ENCODE measurements at places on chromosomes 1 and 21.

GRCh38 chr1:46529031-46529630, 22.3 kb downstream of the KNCN start:
- no peak for DNase-seq

DNA sequence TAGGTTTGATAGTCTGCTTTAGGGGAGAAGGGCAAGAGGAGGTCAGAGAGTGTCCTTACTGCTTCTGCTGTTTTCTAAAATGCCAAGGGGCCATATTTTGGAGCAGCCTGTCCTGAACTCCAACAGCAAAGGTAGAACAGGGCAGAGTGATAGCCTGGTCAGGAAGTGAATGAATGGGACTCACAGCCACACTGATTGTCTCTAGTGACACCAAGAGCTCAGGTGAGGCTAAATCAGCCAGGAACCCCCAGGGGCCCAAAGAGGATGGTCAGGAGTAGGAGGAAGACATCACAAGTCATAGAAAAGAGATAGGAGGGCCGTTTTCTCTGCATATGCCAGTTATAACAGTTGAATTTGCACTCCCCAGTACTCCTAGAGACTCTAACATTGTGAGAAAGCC, 97.4 kb upstream of the DUSP10 start:
- DNase-seq = no peak

GRCh38 chr1:221100611-221101010, 221.4 kb downstream of the HLX start:
- DNase-seq = no peak

- DNase-seq = no peak
These were observed at the start of gene BTBD19 for GRCh38 chr1:44808063-44808937. BTBD19 (plus strand) TSS chr1:44808523; CDS start chr1:44808821, 298 bp downstream.

DNA sequence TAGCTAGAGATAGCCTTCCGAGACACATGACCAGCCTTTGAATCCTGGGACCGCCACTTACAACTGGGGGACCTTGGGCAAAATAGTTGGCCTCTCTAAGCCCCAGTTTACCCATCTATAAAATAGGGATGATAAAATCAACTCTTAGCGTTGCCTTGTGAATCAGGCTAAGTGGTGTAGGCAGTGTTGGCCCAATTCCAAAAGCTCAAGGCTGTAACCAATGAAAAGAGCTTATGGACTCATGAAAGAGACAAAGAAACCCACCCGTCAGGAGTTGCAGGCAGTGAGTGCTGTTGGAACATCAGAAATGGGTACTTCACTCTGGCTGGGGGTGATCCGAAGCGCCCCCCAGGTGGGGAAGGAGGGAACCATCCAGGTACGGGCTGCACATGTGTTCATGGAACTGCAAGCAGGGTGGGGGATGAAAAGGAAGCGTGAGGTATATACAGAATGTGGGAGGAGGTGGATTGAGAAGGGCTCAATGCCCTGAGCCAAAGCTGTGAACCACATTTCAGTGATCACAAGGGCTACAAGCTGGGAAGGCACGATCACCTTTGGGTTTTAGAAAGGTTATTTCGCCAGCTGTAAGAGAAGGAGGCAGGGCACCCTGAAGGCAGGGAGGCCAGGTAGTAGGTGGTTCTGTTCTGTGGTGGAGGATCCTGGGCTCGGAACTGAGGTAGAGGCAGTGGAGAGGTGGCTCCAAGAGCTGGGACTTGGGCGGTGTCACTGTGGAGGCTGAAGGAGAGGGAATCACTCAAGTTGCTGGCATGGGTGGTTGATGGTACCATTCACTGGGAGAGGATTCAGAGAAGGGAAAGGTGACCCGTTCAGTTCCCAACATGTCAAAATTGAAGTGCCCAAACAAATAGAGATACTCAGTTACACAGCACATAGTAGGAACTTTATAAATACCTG, 11.4 kb upstream of the KIAA1614 start:
- no peak for DNase-seq

- DNase-seq = no peak
These were observed 24.4 kb upstream of the DYRK1A start for GRCh38 chr21:37342046-37342632.

- DNase-seq = no peak
These were observed 82.4 kb downstream of the WLS start for GRCh38 chr1:68149907-68150306.

DNA sequence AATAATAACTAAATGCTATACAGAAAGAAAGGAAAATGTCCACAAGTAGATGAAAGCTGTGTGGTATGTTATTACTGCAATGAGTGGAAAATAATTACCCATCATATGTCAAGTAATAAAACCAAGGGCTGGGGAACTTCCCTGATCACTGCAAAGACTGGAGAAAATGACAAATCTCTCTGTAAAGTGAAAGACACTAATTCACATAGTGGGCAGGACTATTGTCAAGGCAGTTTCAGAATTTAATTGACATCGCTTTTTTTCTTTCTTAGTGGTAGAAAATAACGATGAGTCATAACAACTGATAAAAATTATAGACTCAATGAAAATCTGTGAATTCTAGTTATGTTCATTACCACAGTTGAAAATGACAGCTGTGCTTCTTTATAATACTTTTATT, 153.7 kb upstream of the ST6GALNAC5 start:
- DNase-seq = no peak

DNA sequence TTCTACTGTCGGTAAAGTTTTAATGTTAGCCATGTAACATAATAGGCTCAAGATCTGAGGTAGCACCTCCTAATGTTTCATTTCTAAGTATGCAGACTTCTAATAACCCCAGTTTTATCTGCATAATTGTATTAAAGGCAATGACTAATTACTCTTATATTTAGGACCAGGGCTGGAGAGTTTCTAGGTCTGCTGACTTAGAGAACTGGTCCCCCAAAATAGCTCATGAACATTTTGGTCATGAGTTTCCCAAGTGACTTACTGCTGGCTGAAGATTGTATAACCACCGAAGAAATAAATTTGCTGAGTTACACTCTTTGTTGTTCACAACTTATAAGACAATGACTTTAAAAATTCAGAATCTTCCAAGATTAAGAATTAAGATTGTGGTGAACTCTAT, 197.8 kb upstream of the TNR start:
- DNase-seq = no peak

- DNase-seq = no peak
These were observed 763.1 kb downstream of the USP25 start for GRCh38 chr21:16492892-16493291.

- DNase-seq = no peak
These were observed 27.5 kb downstream of the SH3BGR start for GRCh38 chr21:39479164-39479813.

DNA sequence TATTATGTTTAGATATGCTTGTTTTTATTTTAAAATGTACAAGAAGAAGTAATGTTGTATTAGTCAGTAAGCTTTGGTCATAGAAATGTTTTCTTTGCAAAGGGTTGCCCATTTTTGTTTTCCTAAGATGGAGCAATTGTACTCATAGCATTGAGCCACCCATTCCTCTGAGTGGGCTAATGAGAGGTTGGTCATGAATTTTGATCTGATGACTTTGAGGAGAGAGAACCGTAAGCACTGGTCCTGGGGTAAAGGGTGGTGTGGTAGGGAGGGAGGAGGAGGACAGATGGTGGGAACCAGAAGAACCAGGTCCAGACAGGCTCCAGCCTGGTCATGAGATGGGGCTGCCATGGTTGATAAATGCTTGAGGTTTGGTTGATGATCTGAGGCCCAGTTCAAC, 15.9 kb upstream of the SLC6A9 start:
- no peak for DNase-seq

- no peak for DNase-seq
These were observed 373.4 kb upstream of the TMPRSS15 start for GRCh38 chr21:18776936-18777335.

DNA sequence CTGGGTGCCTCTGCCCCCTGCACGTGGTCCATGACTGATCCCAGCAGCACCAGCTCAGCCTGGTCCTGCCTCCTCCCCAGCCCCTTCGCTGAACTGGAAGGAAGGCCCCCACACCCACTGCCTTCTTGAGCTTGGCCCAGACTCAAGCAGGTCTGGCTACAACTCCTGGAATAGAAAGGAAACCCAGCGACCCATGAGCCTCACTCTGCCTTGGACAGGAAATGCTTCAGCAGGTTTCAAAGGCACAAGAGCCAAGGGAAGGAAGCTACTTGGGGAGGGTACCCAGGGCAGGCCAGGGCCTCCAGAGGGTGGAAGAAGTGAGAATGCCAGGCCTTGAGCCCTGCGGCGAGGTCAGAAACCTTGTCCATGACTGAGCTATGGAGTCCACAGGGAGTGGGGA, 35.9 kb upstream of the RD3 start:
- no peak for DNase-seq

- no peak for DNase-seq
These were observed 12.4 kb upstream of the ZP4 start for GRCh38 chr1:237902960-237903743.

GRCh38 chr1:43279161-43279560, 6.2 kb downstream of the C1orf210 start:
- DNase-seq = no peak

DNA sequence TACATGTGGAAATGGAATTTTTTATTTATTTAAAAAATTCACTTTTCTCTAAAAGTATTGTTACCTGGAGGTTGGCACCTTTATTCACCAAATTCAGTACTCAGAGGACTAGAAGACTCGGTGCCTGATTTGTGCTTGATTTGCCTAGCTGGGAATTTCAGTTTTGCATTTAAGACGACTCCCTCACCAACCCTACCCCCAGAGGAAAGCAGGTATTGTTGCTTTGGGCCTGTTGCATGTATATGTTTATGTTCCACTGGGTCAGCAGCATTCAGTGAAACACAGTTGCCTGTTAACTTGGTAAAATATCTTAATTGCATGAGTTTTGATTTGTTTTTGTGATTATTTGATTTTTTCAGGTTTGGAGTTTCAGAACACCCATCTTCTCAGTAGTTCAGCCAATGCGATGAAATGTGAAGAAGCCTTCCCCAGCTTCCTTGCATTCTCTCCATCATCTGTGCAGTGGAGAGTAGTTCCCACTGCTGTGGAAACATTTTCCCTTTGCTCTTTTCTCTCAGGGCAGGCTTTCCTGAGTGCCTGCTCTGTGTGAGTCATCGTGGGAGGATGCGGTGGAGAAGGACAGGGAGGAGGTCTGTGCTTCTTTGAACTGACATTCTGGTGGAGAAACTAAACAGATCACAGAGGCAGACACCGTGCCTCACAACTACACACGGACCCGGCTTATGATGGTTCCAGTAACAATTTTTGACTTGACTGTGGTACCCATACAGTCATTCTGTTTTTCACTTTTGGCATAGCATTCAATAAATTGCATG, 6.4 kb downstream of the ADARB1 start:
- no peak for DNase-seq

DNA sequence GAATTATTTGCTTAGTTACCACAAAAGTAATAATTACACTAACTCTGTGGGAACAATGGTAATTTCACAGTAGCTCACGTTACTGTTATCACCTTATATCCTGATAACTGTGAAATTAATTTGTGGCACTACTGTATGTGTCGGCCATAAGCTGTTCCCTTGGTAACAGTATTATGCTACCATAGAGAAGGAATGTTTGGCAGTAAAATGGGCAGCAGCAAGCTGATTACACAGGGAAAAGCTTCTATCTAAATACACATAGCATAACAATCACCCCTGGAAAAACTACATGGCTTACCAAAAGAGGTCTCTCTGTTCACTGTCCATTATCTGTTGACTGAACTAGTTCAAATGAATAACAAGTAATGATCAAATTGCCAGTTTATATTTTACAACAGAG, 124.1 kb downstream of the DPYD start:
- no peak for DNase-seq

- DNase-seq = no peak
These were observed 3.1 kb downstream of the ESPN start for GRCh38 chr1:6427441-6428390.

GRCh38 chr1:198893763-198894444, 255.1 kb downstream of the PTPRC start:
- DNase-seq = no peak

GRCh38 chr21:25465263-25465662, 142.0 kb downstream of the MRPL39 start:
- no peak for DNase-seq

DNA sequence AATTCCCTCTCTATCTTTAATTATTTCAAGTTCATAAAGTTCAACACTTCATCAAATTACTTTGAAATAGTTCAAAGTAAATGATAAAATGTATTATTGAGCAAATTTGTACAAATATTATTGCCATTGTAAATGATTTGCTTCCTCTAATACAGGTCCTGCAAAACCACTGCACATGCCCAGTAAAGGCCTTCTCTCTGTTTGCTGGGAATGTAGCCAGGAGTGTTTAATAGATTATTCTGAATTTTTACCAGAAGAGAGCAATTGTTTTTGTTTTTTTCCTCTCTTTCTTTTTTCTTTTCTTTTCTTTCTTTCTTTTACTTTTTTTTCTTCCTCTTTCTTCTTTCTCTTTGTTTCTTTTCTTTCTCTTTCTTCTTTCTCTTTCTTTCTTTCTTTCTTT, 486.3 kb downstream of the PTBP2 start:
- no peak for DNase-seq
